GM18507 (cell line): ENCODE measurements at places on chromosomes 12 and 14.
A peak's percentile ranks its signal among the peaks of the same experiment; 100 is the strongest.

- DNase-seq: no peak
Measured at GRCh38 chr12:6692888-6693287, 3.7 kb upstream of the ZNF384 start.

- DNase-seq: no peak
Measured at GRCh38 chr14:100825713-100826331, at the start of gene MEG3. MEG3 (plus strand) TSS chr14:100826118.

DNA sequence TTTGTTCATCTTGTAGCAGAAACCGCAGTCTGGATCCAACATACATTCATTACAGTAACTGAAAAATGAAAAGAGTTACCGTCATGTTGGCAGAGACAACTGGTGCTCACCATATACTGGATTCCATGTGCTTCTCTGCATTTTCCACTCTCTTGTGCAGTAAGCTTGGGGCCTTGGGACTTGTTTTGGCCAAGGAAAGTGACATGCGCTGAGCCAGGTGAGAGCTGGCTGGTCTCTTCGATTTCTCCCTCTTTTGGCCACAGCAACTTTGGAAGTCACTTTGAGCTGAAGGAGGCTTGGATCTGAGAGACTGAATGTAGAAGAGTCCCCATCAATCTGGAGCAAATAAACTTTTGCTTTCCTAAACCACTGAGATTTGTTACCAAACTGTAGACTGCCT, 210.6 kb upstream of the ABCD2 start:
- no peak for DNase-seq

- no peak for DNase-seq
Measured at GRCh38 chr12:49635656-49636055, 12.3 kb downstream of the PRPF40B start.

DNA sequence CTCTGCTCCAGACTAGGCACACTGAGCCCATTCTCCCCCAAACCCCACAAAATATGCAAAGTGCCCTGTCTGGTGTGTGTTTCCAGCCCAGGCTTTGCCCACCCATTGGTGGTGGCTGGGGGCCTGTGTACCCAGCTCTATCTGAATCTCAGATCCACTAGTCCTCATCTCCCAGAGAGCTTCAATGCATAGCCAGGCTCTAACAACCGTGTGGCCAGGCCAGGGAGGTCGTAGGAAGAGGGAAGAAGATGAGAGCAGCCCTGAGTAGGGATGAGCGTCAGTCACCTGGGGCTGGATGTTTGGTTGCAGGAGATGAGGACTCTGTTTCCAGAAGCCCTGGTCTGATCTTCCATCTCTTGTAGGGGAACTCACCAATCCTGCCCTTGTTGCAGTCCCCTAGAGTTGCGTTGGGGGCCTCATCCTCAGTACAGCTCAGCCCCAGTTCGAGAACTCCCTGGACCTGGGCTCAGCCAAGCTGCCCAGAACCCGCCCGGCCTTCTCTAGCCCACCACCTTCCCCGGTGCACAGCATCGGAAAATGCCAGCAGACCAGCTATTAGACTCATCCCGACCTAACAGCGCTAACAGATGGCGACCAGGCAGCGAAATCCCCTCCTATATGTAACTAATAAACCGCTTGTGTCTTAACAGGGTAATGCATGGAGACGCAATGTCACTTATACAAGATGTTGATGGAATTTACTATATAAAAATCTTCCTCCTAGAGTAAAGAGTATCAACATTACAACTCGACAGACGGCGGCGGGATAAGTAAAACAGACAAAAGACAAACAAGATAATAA, 3.2 kb upstream of the LHX5 start:
- no peak for DNase-seq

DNA sequence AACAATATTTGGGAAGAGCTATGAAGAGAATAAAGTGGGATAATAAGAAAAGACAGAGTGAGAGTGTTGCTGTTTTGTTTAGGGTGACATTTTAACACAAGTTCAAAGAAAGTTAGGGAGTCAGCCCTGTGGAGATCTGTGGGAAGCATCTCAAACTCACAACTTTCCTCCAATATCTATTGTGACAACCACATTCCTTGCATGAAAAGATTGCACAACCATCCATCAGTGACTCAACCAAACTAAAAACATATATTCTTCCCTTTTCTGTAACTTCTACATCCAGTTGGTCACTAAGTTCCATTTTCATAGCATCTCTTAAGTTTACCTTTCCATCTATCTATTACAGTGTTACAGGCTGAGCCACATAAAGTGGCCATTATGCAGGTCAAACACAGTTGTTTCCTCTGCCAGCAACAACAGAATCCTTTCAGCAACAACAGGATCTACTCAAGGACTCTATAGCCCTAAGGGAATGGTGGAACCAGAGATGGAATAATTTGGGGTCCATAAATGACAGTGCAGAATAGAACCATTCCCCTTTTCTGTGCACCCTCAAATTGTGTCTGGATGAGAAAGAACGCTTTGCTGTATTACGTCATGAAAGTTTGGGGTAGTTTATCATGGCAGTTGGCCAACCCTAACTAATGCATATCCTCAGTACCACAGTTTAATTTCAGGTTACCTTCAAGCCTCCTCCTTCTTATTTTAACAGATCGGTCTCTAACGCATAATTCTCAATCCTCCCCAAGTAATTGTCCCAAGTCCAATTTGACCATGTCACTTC, 118.8 kb downstream of the ST8SIA1 start:
- DNase-seq: no peak

- DNase-seq: no peak
Measured at GRCh38 chr12:47955059-47955458, 8.3 kb upstream of the TMEM106C start.

DNA sequence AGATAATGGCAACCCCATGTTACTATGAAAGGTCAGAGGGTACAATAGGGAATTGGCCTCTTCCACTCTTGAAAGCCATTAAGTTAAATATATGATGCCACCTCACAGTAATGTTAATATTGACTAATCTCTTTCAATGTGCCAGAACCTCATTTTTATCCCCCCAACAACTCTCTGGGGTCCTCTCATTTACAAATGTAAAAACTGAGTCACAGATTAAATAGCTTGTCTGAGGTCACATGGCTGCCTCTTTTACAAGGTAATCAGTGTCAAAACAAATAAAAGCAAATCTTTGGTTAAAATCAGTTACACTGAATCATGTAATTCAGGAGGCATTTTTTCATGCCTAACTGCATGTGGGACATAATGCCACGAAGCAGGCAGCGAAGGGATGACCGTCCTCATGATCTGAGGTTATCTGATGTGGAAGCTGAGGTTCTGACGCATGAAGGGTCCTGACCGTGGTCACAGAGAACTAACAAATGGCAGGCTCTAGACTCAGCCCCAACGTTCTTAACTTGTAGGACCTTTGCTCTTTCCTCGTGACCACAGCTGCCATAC, 78.5 kb downstream of the PTPN21 start:
- no peak for DNase-seq

- no peak for DNase-seq
Measured at GRCh38 chr12:55695349-55695748, 12.4 kb downstream of the ITGA7 start.

- DNase-seq: no peak
Measured at GRCh38 chr14:31484754-31485153, 3.1 kb downstream of the GPR33 start.

DNA sequence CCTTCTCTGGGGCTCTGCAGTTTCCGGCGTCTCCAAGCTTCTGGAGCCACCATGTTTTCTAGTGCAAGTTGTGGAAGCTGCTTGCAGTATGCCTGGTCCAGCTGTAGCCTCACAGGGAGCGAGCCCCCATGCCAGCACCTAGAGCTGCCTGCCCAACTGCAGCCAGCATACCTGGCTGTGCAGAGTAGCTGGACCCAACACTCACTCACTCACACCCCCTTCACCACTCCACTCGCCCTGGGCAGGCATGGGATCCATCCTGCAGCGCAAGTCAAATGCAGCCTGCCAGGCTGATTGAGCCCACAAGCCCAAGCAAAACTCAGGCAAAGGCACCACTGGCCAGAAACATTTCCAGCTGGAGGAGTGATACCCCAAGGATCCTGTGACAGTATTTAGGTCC, 797.3 kb downstream of the SLC16A7 start:
- DNase-seq: no peak

GRCh38 chr12:112752303-112752702, 39.2 kb upstream of the RPH3A start:
- DNase-seq: no peak

GRCh38 chr12:125455556-125455955, 390.3 kb downstream of the AACS start:
- no peak for DNase-seq

DNA sequence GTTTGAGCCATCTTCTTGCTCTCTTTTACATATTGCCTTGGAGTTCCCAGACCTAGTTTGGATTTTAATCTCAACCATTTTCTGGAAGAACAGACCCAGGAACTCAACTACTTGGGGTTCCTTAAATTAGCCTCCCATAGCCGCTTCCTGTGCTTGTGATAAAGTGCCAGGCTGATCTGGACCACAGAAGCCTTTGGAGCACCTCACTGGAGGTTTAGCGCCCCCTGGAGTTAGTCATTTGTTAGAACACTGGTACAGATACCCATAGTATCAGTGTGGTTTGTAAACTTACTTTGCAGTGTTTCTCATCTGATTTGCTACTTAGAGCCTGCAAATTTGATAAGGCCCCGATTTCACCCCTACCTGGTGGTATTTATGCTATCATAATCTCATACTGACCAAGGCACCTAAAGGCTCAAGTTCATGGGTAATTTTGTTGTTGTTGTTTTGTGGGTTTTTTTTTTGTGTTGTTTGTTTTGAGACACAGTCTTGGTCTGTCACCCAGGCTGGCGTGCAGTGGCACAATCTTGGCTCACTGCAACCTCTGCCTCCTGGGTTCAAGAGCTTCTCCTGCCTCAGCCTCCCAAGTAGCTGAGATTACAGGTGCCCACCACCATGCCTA, 3.7 kb downstream of the UNC119B start:
- DNase-seq: peak; percentile 51

DNA sequence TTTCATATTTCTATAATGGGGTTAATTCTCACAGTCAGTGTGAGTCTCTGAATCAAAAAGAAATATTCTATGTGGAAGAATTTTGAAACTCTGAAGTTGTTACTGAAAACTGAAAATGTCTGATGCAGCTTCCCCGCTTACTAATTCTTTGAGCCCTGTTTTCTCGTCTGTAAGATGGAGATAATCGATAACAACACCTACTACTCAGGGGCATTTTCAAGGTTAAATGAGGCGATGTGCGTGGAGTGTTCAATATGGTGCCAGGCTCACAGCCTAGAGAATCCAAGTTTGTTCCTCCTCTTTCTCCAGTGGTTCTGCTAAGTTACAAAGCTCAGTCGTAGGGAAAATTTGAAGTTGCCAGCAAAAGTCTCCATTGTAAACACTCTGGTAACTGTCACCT, 391.4 kb downstream of the FUT8 start:
- DNase-seq: no peak

DNA sequence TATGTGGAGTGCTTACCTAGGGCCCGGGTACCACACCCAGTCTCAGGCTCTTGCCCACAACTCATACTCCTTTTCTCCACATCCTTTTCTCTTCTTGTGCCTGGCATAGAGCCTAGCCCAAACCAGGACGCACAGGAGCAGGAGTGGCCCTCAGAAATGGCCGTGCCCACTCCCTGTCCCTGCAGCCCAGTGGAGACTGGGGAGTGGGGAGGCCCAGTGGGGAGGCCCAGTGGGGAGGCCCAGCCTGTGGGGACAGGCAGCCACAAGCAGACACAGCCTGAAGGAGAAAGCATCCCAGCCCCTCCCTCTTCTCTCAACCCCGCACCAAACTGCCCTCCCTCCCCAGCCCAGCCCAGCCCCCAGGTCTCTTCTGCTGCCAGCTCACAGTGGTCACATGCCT, 196.8 kb downstream of the KIF26A start:
- no peak for DNase-seq

DNA sequence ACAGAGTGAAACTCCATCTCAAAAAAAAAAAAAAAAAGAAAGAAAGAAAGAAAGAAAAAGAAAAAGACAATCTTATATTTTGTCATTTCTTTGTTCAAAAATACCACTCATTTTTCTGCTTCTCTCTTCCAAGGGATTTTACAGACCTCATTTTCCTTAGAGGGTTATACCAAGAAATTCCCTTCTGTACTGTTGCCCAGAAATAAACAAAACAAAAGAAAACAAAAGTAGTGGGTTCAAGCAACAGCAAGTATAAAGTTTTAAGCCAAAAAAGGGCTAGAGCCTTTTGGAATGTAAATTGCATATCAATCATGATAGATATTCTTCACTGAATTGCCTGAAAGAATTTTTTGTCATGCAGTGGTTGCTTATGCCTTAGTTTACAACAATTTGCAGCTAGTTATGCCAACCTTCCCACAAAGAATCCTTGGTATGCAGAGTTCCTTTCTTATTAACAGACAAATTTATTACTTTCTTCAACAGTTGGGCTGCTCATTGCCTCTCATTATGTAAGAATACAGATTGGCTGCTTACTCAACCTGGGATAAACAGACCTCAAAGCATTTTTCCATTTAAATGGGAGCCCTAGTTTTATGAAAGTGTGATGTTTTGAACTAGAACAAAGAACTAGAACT, 129.1 kb upstream of the PPFIA2 start:
- DNase-seq: no peak

DNA sequence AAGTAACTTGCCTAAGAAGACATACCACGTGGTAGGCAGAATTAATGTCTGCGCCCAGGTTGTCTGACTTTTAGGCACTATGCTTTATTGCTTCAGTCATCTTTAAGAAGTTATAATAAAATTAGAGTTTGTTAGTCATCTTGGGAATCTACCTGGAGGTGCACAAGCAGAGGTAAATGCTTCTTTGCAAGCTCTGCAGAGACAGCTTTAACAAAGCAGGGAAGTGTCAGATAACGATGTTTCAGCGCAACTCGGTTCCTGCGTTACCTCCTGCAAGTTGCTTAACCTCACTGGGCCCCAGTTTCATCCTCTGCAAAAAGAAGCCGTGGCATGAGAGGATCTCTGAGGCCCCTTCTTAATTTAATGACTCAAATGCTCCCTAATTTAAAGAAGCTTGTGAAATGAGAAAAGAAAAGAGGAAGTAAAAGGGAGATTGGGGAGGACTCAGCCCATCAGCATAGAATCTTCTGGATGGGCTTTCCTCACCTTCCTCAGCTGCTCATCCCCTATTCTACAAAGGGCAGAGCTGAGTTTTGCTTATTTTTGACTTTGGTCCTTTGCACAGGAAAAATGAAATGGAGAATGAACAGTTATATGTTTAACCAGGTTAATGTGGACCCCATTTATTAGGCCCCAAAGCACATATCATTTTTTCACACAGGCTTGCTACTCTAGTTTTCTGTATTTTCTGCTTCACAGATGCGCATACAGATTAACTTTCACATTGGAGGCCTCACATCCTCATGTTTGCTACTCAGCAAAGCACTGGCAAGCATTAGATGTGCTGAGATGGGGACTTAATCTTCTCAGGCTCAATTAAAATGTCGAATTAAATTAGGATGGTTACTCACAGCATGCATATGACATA, 5.1 kb downstream of the ARHGDIB start:
- DNase-seq: no peak

- no peak for DNase-seq
Measured at GRCh38 chr12:116187151-116187511, 90.4 kb downstream of the MED13L start.

DNA sequence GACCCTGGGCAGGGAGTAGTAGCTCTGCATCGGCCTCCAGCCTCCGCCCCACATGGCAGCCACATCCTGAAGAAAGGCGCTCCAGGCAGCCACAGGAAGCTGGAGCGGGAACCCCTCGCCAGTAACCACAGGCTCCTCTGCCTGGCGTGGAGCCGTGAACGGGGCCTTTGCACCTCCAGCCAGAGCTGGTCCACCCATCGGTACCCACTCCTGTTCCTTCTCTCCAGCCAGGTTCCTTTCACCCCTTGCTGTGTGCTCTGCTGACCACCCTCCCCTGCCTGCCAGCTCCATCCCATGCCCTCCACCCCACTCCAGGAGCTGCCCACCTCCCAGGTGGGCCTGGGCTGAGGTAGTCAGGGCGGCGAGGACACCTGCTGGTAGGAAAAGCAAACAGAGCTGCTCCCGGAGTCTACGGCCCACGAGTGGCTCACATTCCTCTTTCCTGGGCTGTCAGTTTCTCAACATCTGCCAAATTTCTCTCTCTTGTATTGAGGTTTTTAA, 2.7 kb downstream of the TGFB3 start:
- DNase-seq: no peak
